ENCODE measurements at places on chromosomes 7 and 10.

DNA sequence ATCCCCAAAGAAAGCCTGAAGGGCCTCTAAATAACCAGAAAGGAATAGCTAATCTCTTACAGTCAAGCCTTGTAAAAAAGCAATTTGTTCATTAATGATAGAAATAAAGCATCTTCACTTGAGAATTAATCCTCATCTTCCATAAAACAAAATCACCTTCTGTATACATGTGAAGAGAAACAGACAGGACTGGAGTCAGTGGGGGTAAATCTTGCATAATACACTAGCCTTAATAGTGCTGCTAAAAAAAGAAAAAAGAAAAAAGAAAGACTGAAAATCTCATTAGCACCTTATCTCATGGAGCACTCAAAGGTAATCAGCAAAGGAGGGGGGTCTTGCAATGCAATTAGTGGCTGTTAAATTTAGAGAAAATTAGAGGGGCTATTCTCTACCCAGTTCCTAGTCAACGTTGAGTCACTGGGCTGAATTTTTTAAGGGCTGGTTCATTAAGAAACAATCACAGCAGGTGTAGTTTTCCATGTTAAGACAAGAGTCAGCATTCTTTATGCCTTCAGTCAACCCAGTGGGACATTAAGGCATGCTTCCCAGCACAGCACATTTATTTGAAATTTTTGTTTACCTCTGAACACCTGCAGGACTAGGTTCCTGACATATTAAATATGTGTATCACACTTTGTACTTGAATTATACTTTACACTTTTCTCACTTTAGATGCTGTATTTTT lies 1455.7 kb upstream of the CELF2 start:
- no peak for DNase-seq

- no peak for DNase-seq
Observed at GRCh38 chr10:31756101-31756728, 172.4 kb downstream of the ARHGAP12 start.

- no peak for DNase-seq
Observed at GRCh38 chr10:1552881-1553670, 184.2 kb downstream of the ADARB2 start.

DNA sequence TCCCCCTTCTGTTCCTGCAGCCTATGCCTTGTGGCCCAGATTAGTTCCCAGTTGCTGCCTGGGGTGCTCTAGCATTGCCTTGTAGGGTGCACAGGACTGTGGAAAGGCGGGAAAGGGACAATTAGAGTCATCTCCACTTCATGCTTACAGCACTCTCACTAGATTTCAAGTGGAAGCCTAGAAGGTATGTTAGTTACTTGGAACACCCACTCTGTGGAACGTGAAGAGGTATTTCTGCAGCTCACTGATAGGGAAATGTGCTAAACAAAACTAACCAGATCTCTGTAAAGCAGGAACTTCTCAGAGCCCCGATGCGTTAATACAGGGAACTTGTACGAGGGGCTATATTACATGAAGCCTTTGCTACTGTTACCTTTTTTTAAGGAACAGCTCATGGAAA lies 19.4 kb downstream of the STMP1 start:
- no peak for DNase-seq
